Suppressor macrophage (primary cell): ENCODE measurements at places on chromosomes 1 and 21.
A peak's percentile ranks its signal among the peaks of the same experiment; 100 is the strongest.

- DNase-seq, result no peak
Measured at GRCh38 chr1:19356266-19356665, 44.1 kb downstream of the SLC66A1 start.

DNA sequence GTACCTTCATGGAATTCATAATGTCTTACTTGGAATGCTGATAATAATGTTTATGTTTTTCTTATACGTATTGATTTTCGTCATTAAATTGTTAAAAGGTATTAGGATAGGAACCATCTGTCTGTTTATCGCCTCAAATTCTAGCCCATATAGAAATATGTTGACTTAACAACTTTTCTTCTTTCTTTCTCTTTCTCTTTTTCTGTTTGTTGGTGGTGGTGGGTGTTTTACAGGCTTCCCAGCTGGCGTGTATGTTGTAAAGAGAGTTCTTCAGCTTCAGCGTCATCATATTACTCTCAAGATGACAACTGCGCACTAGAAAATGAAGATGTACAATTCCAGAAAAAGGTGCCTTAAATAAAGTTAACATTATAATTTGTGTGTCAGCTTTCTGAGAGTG is 18.3 kb downstream of the SUCO start:
- no peak for DNase-seq

- no peak for DNase-seq
Measured at GRCh38 chr1:1171161-1171545, 2.5 kb upstream of the TTLL10 start.

DNA sequence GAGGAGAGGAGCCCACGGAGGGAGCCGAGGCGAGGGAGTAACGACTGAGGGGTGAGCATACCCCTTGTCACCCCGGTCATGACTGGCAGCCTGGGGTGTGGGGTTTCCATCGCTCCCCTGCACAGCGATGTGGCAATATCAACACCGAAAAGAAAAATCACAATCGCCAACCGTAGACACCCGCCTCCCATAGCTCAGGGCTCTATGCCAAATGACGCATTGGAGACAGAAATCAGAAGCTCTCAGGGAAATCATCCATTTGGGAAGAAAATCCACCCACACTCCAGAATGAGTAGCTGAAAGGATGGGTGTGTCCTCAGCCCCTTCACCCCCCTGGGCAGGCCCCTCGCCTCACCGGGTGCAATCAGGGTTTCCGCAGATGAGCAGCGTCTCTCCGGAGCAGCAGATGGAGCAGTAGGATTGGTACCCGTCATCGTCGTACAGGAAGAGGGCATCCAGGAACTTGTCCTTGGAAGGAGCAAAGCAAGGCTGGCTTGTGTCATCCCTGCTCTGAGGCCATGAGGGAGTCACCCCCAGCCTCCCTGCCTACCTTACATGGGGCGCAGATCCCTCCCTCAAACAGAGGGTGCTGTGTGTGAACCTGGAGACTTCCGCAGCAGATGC is 2.5 kb downstream of the DNMT3L start:
- no peak for DNase-seq

DNA sequence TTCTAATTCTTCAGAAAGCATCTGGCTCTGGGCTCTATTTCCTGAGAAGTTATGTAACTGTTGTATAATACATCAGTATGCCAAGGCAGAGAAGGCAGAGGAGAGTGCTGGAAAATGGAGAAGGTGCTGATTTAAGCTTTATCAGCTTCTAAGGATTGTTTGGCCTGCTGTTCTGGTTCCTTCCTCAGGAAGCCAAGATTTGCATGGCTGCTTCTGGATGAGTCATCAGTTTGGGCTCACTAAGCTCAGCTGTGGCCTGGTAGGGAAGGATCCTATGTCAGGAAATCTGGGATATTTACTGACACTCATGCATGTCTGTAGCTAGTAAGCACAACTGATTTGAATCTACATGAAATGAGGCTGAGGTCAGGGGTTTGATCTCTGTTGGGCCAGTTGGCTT is 73.2 kb upstream of the ADGRL4 start:
- DNase-seq, result peak; percentile 16

GRCh38 chr1:24109686-24110475 is 2.1 kb downstream of the MYOM3 start:
- DNase-seq, result no peak

GRCh38 chr1:34858901-34859445 is 576 bp downstream of the SMIM12 start:
- peak; percentile 37 for DNase-seq

DNA sequence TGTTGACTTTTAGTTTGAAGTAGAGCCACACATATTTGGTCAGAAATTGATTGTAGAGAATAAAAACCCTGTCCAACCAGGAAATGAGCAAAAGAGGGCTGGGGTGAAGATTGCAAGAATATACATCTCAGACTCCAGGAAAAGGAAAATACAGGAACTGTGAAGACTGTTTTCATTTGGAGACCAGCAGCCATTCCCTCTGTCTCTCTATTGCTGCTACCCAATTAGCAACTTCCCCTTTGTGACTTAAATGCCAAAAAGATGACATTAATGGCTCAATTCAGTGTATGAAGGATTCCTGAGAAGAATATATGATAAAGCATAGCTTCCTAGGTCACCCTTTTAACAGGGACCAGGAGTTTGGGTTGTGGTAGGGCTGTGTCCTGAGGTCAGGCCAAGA is 31.6 kb upstream of the CEP350 start:
- peak; percentile 47 for DNase-seq

DNA sequence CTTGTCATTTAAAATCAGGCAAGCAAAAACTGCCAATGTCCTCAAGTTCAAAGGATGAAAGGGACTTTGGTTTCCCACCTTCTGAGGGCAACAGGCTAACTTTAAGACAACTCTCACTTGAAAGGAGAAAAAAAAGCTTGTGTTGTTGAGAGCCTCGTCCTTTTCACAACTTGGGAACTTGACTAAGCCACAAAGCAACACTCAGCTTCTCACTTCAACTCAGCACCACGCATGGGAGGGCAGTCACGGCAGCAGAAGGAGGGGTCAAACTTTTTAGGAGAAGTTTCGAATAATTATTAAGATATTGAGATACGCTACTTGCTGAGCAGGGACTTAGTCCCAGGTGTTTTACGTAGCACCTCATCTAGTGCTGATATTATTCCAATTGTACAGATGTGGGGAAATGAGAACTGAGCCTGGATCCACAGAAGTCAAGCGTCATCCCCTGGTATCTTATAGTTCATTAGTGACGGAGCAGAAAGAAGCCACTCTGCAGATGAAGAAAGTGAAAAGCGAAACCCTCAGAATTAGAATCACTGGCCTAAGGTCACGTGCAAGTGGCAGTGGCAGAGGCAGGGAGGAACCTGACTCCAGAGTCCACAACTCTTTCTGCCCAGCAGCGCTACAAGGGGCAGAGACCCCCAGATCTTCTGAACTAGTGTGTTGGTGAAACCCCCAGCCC is 83.6 kb downstream of the JAK1 start:
- no peak for DNase-seq

- peak; percentile 27 for DNase-seq
Measured at GRCh38 chr1:212070720-212071302, 35.3 kb downstream of the DTL start.

- DNase-seq, result no peak
Measured at GRCh38 chr1:61315011-61315410, 232.7 kb downstream of the NFIA start.

GRCh38 chr1:21174654-21175323 is 1.9 kb downstream of the EIF4G3 start:
- no peak for DNase-seq

DNA sequence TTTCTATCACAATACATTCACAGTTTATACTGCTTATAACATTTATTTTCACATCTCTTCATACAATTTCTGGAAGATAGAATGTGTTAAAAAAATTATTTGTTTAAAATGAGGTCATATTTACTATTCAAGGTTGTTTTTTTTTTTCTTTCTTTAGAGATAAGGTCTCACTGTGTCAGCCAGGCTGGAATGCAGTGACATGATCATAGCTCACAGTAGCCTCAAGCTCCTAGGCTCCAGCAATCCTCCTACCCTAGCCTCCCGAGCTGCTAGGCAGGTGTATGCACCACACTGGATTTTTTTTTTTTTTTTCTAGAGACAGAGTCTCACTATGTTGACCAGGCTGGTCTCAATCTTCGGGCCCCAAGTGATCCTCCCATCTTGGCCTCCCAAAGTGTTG is 19.0 kb upstream of the RNF11 start:
- no peak for DNase-seq
